GM12878 (cell line): ENCODE measurements at places on chromosomes 2 and 18. TPM values are rescaled to one million over a fixed set of nuclear protein-coding genes. Genes with fewer than 3 reads are reported as not detected.

- no peaks in the 10 kb centered on the region for H3K4me1 ChIP-seq
- H3K4me3 ChIP-seq: no peak overlapping the region
- H3K36me3 ChIP-seq: no peaks in the 10 kb centered on the region
- DNase-seq: no peak
These were observed 53.9 kb downstream of the FN1 start for GRCh38 chr2:215382011-215382410.

- no peak overlapping the region for H3K4me3 ChIP-seq
- H3K27ac ChIP-seq: no peak overlapping the region
- H3K4me1 ChIP-seq: no peaks in the 10 kb centered on the region
These were observed 118.6 kb downstream of the RBMS1 start for GRCh38 chr2:160375037-160375436.

Gene TTL
- total RNA-seq: 24.1 and 27.1 TPM in 2 replicates

GRCh38 chr2:6877402-6878304, at the start of gene RSAD2:
Gene RSAD2, plus strand, starts transcription at chr2:6877777. Its CDS starts 24 bp downstream, at chr2:6877801.
- peaks cover 13% of the 10 kb centered on the region for H3K4me1 ChIP-seq
- no peak within 1 kb of the TSS for H3K27ac ChIP-seq
- no peaks in the 10 kb centered on the region for H3K36me3 ChIP-seq
- peaks cover 2% of the 10 kb centered on the region; the same call in 1 of the 2 replicates for H3K27me3 ChIP-seq

Gene FSHR
- not detected in 2 replicates for total RNA-seq

DNA sequence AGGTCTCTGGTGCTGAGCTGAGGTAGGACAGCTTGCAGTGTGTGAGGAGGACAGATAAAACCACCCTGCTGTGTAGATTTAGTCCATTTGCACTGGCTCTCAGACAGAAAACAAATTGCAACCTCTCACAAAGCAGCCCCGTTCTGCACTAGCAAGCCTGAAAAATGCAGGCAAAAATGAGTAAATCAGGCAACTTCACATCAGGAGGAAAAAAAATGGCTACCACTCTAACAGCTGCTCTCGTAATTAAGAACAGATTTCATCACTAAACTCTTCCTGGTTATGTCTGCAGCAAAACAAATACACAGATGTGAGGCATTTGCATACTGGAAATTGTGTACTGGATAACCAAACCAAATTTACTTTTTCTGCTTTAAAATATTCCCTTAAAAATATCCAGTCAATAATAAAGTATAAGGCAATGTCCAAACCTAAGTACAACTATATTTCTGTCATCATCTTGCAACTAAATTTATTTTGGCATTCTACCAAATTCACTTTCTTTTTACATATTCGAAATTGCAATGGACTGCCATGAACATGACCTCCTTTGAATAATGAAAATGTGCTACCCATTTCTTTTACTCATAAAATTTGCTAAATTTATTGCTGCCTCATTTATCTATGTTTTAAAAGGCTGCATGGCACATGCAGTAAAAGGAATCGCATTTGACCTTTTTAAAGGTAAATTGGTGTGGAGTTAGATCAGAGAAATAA, 157.4 kb downstream of the AFF3 start:
- H3K27ac ChIP-seq: no peak overlapping the region
- no peaks in the 10 kb centered on the region for H3K36me3 ChIP-seq
- DNase-seq: no peak
- H3K27me3 ChIP-seq: no peaks in the 10 kb centered on the region

- no peak overlapping the region for H3K4me3 ChIP-seq
- H3K36me3 ChIP-seq: no peaks in the 10 kb centered on the region
- DNase-seq: no peak
These were observed 118.0 kb downstream of the RHBDD1 start for GRCh38 chr2:226953826-226954225.

- no peak overlapping the region for H3K4me3 ChIP-seq
- no peak for DNase-seq
- no peak overlapping the region for H3K27ac ChIP-seq
- no peaks in the 10 kb centered on the region for H3K27me3 ChIP-seq
- no peaks in the 10 kb centered on the region for H3K36me3 ChIP-seq
These were observed 82.6 kb upstream of the RGPD5 start for GRCh38 chr2:109711230-109712122.
